Activated naive CD4-positive, alpha-beta T cell (primary cell): ENCODE measurements at places on chromosomes 2 and 18.

GRCh38 chr2:37771600-37772088 lies 100.2 kb upstream of the CDC42EP3 start:
- DNase-seq = no peak

DNA sequence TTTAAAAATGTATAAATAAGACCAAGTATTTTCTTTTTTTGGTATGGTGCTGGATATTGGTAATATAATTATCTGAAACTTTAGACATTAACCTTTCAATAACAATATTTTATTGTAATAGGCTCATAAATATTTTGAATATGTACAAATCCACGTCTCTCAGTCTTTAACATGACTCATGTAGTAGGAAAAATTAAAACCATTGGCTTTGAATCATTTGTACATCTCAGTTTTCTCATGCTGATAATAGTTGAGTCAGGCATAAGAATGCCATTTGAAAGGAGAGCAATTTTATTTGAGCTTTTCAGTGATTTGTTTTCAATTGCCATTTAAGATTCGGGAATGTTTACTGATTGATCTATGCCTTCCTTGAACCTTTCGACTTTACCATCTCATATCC lies 364.8 kb downstream of the TGIF1 start:
- no peak for DNase-seq

DNA sequence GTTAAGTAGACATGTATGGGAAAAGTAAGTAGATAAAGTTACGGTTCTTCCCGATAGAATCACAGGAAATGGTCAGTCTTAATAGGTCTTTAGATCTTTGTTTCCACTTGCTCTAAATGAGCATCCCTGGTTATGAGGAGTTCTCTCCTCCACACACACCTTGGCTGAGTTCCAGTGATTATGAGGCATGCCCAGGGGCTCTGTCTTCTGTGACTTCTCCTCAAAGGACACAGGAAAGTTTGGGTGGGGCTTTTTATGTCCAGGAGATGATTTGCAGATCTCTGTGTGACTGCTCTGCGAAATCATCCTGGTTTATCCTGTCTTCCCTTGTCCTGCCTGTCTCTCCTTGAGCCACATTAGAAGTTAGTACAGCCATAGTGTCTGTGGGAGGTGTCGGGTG lies 83.9 kb upstream of the EML6 start:
- no peak for DNase-seq

- no peak for DNase-seq
Measured at GRCh38 chr2:161546635-161547034, 77.6 kb upstream of the SLC4A10 start.
